ENCODE measurements at places on chromosomes 16 and 17.

GRCh38 chr17:17868641-17869522 lies 32.1 kb upstream of the SREBF1 start:
- no peak for DNase-seq

- DNase-seq, result no peak
These were observed 9.9 kb upstream of the MVD start for GRCh38 chr16:88672776-88673175.

GRCh38 chr17:62675260-62675659 lies 47.8 kb downstream of the MRC2 start:
- DNase-seq, result peak; percentile 67

- DNase-seq, result no peak
These were observed 2.8 kb downstream of the GPS1 start for GRCh38 chr17:82054351-82055022.

GRCh38 chr16:50960517-50961202 lies 190.4 kb downstream of the SALL1 start:
- DNase-seq, result no peak

GRCh38 chr17:82371333-82372248 lies at the start of gene UTS2R:
Gene UTS2R (plus strand): TSS chr17:82371765. CDS start chr17:82374325, 2,560 bp downstream.
- DNase-seq, result no peak

GRCh38 chr16:19882646-19883045 lies 2.0 kb downstream of the GPRC5B start:
- peak; percentile 62 for DNase-seq

DNA sequence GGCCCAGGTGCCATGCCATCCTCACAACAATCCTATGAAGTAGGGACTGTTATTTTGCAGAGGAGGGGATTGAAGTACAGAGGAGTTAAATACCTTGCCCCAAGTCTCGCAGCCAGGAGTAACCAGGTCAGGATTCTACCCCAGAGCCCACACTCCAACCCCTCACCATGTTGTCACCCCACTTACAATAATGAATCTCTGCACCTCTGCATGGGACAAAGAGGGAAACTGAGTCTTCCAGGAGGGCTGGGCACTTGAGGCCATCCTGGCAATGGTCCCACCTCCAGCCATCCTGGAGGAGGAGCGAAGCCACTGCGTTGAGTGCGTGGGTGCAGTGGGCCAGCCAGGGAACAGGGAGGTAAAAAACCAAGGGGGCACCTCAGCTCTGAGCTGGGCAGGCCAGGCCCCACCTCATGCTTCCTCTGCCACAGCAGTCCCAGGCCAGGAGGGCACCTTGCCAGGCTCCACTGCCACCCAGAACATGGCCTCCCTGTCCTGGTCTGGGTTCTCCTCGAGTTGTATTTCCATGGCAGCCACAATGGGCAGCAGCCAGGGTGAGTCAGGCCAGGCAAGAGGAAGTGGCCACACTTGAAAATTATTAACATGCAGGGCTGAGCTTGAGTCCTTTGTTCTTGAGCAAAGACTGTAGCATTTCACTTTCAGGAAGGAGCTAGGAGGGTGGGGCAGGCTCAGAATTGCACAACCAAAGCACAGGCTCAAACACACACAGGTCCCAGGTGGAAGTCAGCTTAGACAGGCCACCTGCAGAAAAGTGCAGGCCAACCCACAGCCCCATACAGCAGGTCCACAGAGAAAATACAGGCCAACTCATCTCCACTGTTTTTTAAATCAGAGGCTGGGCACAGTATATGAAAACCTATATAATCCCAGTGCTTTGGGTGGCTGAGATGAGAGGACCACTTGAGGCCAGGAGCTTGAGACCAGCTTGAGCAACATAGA lies 52.1 kb downstream of the CUEDC1 start:
- no peak for DNase-seq

- peak; percentile 39 for DNase-seq
These were observed at the start of gene OR1F1 for GRCh38 chr16:3187798-3188674. Gene OR1F1 (plus strand): TSS chr16:3188204.

- DNase-seq, result no peak
These were observed 47.7 kb upstream of the XYLT1 start for GRCh38 chr16:17518441-17518840.

- DNase-seq, result no peak
These were observed 82.6 kb upstream of the CCL2 start for GRCh38 chr17:34172390-34172918.

DNA sequence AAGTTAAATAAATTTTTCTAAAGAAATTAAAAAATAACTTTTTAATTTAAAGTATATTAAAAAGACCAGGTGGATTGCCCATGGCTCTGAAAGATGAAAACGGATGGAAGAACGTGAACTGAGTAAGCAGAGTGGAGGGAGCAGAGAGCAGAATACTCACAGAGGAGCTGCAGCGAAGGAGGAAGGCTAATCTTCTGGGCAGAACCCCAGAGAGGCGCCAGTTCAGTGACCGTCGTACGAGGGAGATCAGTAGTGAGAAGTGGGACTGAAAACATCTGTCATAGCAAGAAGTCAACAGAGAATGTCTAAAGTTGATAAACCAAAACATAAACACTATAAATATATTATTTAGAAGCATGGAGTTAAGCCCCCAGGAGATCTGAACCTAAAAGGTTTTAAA lies 34.9 kb downstream of the UBE2G1 start:
- no peak for DNase-seq

DNA sequence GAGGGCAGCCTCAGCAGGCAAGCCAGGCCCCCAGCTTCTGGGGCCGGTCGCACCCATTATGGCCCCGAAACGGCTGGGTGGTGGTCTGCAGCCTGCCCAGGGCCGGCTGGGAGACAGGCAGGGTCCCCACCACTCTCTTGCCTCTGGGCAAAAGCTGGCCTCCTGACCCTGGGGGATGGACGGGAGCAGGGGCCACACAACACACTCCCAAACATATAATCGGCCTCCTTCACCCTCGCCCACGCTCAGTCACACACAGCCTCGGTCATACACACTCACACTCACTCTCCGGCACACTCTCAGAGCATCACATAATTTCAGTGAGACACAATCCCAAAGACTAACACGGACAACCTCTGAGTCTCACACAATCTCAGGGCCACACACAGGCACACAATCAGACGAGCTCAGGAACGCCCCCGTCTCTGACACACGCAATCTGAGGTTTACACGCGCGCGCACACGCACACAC lies 589 bp downstream of the PEMT start:
- no peak for DNase-seq

DNA sequence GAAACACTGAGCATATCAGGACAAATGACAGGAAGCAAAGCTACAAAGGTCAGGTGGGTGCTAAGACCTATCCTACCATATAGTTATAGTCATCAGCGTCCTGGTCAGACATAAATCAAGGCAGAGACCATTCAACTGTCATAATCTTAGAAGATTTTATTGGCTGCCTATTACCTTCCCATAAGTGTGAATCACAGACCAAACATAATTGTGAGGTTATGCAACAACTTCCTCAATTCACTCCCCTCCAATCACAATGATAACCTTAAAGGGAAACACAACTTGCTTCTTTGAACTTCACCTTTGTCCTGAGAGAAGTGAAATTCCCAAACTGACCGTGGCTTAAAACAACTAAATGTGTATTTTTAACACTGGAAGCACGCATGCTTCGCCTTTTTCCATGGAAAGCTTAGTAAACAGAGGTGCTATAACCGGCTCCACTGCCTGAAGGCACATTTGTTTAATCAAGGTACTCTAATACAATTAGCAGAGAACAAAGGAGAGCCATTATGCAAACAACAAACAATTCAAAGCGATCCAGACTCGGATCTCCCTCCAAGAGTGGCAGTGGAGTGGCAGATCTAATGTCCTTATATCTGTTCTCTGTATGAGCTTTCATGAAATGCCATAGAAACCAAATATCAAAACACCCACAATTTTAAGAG lies 84.9 kb downstream of the TMEM114 start:
- no peak for DNase-seq

GRCh38 chr17:43986225-43986981 lies 18.0 kb upstream of the NAGS start:
- DNase-seq, result peak; percentile 38

- no peak for DNase-seq
These were observed 540 bp downstream of the NOXO1 start for GRCh38 chr16:1980770-1981087.

DNA sequence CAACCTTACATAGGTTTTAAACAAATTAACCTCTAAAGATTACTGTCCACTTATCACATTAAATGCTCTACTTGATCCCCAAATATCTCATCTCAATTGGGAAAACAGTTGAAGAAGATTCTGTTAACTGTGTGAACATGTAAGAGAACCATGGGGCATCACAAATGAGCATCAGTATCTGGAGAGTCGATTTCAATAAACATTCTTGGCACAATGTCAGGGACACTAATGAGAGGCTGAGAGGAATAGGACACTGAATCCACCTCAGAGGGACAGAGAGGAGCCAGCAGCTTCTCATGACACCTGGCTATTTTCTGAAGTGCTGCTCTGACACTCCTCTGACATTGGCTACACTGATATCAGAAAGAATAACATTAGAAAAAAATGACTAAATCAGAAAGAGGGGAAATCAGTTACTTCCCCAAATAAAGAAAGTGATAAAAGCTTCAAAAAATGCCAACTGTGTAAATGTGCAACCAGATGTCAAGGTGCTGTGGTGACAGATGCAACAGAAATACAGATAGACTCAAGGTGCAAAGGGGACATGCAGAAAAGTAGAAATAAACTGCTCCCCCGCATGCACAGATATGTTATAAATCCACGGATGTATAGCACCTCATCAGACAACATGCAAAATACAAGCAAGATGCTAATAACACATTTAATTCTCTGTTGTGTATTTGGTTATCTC lies 67.4 kb downstream of the SNX11 start:
- no peak for DNase-seq

DNA sequence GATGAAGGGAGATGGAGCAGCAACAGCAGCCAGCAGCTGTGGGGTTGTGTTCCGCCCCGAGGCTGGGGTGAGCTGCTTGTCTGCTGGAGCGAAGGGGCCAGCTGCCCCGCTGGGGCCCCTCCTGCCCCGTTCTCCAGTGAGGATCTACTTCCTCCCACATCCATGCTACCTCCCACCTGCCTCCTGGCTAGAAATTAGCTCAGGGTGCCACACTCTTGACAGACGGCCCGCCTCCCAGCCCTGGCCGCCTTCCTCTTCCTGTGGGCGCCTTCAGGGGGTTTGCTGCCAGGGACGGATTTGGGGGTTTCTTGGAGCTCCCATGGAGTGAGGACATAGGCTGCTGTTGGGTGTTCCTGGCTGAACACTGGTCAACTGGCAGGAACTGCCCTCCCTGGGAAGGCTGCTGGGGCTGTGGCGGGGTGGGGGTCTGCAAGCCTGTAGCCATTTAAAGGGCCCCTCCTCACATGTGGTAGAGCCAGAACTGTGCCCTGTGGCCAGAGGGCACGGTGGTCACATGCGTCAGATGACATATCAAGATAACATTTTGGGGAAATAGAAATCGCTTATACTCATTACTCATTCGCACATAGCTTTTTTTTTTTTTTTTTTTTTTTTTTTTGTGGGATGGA lies 13.1 kb downstream of the TBC1D24 start:
- DNase-seq, result no peak

DNA sequence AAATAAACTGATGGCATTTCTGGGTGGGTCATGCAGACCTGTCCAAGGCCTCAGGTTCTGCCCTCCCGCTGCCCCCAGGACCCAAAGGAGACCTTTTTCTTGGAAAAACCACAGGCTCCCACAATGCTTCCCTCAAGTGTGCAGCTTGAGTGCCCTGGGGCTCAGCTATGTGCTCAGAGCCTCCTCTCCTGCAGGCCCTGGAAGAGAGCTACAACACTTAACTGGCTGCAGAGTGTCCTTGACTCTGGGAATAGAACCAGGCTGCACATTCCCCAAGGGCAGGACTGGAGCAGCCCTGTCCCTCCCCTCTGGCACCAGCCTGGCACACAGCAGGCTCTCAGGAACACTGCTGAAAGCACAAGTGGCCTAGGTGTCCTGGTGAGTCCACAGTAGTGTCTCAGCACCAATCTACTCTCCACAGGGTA lies 4.8 kb upstream of the SREBF1 start:
- no peak for DNase-seq

GRCh38 chr17:14762736-14763479 lies 462.0 kb downstream of the HS3ST3B1 start:
- no peak for DNase-seq

DNA sequence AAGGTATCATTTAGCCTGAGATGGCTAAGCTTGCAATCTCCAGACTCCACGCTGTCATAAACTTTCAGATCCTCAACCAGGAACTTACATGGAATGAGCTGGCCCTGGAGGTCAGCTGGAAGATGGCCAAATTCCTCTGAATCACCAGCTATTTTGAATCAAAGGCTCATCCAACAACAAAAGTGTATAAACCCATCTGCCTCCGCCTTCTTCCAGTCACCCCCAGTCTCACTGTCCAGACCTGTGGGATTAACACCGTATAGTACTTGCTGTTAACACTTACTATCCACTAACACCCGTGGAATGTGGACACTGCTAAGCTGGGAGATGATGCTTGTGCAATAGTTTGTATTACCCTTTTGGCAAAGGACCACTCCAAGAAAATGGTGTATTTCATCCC lies 1.9 kb upstream of the LCMT1 start:
- DNase-seq, result no peak

- no peak for DNase-seq
These were observed 2.3 kb upstream of the ITGA3 start for GRCh38 chr17:50053654-50053960.

DNA sequence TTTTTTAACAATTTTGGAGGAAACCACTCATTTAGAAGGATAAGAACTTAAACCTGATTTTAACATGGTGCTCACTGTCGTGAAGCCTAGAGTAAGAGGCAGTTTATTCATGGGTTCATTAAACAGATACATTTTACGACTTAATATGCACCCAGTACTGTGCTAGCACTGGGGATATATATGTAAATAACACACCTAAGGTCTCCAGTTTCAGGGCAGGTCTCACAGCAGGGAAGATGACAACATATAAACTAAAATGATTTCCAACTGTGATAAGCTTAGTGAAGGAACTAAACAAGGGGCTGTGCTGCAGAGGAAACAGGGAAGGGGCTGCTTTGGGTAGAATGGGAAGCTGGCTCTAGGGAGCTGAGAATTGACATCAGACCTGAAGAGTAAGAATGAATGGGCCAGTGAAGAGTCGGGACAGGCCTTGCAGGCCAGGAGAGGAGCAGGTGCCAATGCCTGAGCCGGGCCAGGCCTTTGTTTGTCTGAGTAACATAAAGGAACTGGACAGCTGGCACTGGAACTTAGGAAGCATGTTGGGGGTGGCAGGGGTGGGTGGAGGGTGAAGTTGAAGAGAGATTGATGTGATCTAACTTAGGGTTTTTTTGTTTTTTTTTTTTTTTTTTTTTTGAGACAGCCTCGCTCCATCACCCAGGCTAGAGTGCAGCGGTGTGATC lies 12.1 kb downstream of the NT5M start:
- no peak for DNase-seq

DNA sequence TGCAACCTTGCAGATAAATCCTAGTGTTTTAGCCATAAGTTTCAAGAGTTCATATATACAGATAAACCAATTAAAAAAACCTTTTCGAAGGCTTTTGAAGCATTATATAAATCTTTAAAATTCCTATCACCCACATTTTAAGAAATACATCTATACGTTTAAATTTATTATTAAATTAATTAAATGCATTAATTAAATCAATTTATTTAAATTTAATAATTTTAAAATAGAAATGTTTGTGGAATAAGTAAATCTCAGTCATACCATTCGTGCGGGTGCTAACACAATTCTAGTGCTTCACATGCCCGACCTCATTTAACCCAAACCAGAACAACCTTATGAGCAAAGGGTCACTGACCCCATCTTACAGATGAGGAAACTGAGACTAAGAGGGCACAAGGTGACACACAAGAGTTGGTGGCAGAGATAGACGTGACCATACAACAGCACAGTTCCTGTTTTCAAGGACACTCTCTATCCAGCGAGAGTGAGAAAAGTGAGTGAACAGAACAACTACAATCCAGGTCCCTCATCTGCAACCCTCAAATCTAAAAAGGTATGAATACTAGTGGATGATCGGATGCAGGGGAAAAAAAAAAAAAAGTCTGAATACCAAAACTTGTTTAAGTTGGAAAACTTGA lies 1.4 kb downstream of the NSMCE1 start:
- DNase-seq, result no peak

All from putamen (tissue), 1 donor.